ENCODE measurements at places on chromosomes 6 and 20. TPM values are rescaled to one million over a fixed set of nuclear protein-coding genes. Genes with fewer than 3 reads are reported as not detected.

Gene BMP5
- not detected for total RNA-seq

Gene THEMIS
- total RNA-seq, result not detected

Gene MRPS26
- total RNA-seq, result 30.8 TPM

Gene LIN28B
- total RNA-seq, result 0.06 TPM

Gene SYNJ2
- 104 TPM for total RNA-seq

Gene HTR1E
- total RNA-seq, result not detected

Gene PAK1IP1
- total RNA-seq, result 18.4 TPM

Gene GRM1
- total RNA-seq, result 0.05 TPM

Gene KIFC1
- 21.9 TPM for total RNA-seq

Gene COL21A1
- 0.29 TPM for total RNA-seq

Gene CCM2L
- total RNA-seq, result 12.3 TPM

Gene CST9L
- not detected for total RNA-seq

Gene SLC4A11
- total RNA-seq, result 10.9 TPM

Gene SYCP2
- 0.23 TPM for total RNA-seq

Gene SLC17A2
- not detected for total RNA-seq
